Stimulated activated CD4-positive, alpha-beta T cell treated with anti-CD3 and anti-CD28 coated beads, Interleukin-1b, Interleukin-23, amount 100 ng/mL, for 1 hour (primary cell): ENCODE measurements at places on chromosomes 5 and 9.

DNA sequence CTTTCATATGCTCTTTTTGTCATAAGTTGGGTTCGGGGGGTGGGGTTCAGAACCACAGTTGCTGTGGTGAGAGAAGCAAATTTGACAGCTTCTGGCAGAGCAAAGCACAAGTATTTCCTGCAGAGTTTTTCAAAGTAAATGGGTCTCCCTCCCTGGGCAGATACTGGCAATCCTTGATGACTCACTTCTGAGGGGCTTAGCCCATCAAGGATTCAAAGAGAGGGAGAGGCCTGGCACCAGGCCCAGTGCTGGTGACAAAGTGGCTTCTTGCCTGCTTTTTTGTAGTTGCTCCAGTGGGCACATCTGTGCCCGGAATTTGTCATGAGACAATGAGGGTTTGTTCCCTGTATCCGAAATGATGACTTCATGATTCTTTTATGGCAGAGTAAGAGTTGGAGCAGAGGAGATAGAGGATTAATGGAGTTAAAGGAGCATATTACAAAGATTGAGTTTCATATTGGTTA, 46.6 kb upstream of the TNC start:
- DNase-seq = no peak

GRCh38 chr5:84382363-84383295, 2.1 kb downstream of the EDIL3 start:
- DNase-seq = no peak

DNA sequence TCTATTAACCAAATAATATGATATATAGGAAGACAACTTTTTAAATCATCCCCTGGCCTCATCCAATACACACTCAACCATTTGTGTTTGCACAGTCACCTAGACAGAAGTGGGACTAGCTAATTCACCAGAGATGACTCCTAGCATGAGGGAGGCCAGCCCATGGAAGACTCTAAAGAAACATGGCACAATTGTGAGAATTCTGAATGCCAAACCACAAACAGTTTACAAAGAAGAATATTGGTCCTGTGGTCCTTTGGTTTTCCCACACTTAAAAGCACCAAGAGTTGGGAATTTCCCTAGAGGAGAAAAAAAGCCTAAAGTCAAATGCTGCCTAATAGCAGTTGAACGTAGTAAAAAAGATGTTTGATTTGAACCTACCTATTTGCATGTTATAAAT, 609.9 kb downstream of the ACTL7B start:
- no peak for DNase-seq

DNA sequence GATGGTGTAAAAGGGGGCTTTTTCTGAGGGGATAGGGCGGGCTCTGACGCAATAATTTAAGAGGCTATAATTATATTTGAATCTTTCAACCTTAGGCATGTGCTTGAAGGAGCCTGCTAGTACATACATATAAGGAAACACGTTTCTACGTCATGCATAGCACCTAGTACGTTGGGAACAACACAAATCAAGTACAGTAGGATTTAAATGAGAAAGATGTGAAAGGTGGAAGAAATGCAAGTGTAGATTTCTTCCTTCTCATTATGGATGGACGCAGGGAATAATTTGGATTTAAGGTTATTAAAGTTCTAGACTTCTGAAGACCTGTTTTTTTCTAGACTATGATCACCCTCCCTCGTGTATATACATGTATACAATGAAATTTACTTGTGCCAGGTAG, 927 bp upstream of the CDO1 start:
- no peak for DNase-seq

DNA sequence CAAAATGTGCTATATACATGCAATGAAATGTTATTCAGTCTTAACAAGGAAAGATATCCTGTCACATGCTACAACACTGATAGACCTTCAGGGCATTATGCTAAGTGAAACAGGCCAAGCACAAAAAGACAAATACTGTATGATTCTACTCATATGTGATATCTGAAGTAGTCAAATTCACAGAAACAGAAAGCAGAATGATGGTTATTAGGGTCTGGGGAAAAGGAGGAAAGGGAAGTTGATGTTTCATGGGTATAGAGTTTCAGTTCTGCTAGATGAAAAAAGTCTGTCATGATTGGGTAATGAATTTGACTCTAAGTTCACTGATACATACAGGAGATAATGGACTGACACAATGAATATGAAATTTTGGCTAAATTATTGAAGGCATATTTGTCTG, 11.2 kb upstream of the RIC1 start:
- no peak for DNase-seq

- DNase-seq = no peak
Observed at GRCh38 chr9:7166074-7166473, 408.3 kb downstream of the KDM4C start.

DNA sequence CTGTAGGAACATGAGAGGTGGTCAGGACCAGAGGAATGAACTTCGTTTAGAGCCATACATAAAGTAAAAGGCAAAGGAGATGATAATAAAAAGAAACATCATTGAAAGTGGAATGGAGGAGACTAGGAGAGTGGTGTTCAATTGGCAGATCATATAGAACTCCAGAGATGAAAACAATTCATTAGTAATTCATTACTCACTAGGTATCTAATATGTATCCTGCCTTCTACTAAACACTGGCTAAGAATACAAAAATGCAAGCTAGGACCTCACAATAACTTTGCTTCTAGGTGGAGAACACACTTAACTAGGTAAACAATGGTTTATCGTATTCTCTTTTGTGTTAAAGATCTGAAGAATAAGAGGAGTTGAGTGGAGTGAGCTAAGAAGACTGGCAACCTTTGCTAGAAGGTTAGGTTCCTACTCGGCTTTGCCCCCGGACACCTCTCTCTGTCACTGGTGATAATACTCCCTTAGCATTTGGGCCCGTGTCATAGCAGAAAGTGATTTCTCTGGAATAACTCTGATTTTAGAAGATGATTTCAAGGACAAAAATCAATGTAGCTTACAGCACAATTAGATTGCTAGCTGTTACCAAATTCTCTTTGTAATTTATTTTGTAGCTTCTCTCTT, 88.6 kb upstream of the IFNE start:
- DNase-seq = no peak
